ENCODE measurements at places on chromosomes 13 and 19. TPM values are rescaled to one million over a fixed set of nuclear protein-coding genes. Genes with fewer than 3 reads are reported as not detected.

The QPCTL gene
- total RNA-seq, result 18.7 TPM

The NBEA gene
- 3.1 TPM for total RNA-seq

The SIAH3 gene
- not detected for total RNA-seq

The KDELR1 gene
- total RNA-seq, result 57.4 TPM

The PROZ gene
- total RNA-seq, result not detected

The RETN gene
- total RNA-seq, result not detected

The TUBB4A gene
- 0.60 TPM for total RNA-seq

The CEBPA gene
- 1.1 TPM for total RNA-seq

The TNFSF9 gene
- 12.5 TPM for total RNA-seq

The NANOS3 gene
- not detected for total RNA-seq

Measured in A375 (cell line).